ENCODE measurements at places on chromosomes 2 and 18.
A peak's percentile ranks its signal among the peaks of the same experiment; 100 is the strongest.

- DNase-seq, result no peak
Measured at GRCh38 chr2:138499684-138500083, 1.9 kb upstream of the SPOPL start.

GRCh38 chr2:40783704-40784103 is 331.8 kb upstream of the SLC8A1 start:
- no peak for DNase-seq

GRCh38 chr18:72091369-72091768 is 452.8 kb downstream of the CBLN2 start:
- no peak for DNase-seq

DNA sequence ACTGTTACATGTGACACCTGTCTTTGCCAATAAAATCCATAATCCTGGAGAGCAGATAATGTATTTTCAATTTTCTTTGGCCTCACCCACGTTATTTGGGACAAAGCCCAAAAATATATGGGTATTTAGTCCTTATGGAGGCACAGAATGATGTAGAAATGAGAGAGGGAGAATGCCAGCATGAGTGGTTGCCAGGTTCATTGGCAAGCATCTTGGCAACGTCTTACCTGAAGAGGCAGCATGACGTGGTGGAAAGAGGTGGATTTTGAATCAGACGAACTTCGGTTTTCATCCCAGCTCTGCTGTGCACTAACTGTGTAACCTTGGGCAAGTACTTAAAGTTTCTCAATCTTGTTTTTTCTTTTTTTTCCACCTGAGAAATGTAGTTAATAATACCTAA is 969.6 kb upstream of the PIK3C3 start:
- no peak for DNase-seq

- no peak for DNase-seq
Measured at GRCh38 chr18:62324181-62324828, 805 bp upstream of the TNFRSF11A start.

DNA sequence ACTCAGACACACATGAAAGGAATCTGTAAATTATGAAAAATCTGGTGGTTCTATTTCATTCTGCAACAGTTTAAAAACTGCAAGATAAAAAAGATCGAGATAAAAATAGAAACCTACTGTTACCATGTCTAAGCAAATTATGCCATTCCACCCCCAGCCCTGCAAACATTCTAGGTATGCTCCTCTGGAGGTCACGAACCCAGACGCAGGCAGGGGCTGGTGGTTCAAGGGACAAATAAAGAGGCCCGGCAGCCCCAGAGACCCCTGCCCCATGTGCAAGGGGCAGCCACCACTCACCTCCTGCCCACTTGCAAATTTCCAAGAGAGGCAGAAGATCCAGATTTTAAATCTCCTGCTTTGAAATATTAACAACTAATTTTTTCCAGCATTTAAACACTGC is 210.5 kb downstream of the ANAPC1 start:
- no peak for DNase-seq

- no peak for DNase-seq
Measured at GRCh38 chr18:10544093-10544748, 18.4 kb downstream of the NAPG start.

GRCh38 chr2:205321231-205321630 is 361.1 kb upstream of the NRP2 start:
- DNase-seq, result no peak

DNA sequence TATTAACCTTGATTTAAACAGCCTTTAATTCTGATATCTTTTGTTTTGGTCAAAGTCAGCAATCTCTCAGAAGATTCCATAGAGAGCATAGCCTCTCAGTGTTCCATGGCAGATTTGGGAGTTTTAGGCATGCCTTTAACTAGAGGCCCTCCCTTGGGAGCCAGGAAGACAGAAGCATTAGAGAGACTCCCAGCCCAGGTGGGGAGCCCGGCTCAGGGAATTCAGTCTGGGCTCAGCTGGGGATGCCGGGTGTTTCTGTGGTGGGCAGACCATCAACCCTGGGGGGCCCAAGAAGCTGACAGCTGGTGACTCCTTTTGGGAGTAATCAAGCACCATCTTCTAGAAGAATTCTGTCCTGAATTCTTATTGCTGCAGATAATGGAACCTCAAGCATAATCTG is 99.7 kb upstream of the CELF4 start:
- DNase-seq, result no peak

DNA sequence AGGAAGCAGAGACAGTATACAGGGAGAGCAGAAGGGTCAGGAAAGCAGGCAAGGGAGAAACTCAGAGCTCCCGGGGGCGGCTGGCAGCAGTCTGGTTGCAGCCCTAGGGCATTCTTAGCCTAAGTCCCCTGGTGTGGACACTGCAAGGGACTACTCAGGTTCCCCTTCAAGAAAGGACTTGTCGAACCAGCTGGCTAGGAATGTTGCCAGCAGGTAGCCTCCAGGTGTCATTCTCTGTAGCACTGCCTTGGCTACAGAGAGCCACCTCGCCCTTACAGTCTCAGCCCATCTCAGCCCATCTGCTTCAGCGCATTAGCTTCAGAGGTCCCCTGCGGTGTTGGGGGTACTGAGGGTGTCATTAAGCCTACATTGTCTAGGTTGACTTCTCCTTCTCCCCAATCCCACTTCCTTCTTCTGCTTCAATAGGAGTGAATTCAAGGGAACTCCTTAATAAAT is 11.3 kb upstream of the TMSB10 start:
- DNase-seq, result no peak

DNA sequence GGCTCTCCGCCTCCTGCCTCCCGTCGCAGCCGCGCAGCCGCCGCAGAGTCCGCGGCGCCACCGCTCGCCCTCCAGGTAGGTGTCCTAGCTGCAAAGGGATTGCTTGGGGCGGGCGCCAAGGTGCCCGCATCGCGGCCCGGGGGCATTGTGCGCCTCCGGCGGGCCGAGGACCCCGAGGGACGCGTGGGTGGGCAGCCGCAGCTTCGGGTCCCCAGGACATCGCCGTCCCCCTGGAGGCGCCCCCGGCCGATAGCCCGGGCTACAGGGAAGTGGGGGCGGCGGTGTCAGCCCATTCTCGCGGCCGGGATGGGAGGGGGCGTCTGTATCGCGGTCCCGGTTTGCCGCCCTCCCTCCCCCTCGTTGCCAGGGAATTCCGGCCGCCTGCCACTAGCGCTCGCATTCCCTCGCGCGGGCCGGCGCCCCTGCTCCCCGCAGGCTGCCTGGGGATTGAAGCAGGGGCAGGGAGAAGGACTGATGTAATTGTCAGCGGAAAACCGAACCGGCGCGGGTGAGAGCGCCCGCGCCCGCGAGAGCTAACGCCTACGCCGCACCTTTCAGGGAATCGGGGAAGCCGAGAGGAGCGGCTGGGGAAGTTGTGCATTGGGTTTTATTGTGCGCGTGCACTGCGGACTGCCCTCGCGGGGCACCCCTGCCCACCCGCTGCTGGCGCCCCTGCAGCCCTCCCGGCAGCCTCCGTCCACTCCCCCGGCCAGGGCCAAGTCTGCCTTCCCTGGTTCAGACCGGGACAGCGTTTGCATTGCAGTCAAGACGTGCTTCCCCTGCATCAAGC is 483 bp downstream of the OSBPL6 start:
- peak; percentile 36 for DNase-seq

DNA sequence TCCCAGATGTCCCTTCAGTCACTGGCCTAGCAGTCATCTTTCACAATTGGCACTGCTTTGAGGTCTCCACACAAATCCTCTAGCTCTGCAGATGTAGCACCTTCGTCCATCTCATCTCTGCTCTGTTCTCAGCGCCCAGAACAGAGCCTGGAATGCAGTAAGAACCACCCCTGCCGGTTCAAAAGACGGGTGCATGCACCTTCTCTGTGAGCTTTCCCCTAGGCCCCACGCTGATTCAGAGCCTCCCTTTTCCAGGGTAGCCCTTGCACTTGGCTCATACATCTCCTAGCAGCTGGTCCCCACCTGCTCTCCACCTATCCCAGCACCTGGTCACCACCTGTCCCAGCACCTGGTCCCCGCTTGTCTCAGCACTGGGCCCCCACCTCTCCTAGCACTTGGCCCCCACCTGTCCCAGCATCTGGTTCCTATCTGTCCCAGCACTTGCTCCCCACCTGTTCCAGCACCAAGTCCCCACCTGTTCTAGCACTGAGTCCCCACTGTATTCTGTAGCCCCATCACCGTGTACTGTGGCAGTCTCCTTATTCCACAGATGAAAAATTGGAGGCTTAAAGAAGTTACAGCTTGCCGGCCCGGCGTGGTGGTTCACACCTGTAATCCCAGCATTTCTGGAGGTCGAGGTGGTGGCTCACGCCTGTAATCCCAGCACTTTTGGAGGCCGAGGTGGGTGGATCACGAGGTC is 4.7 kb upstream of the KCNF1 start:
- no peak for DNase-seq

DNA sequence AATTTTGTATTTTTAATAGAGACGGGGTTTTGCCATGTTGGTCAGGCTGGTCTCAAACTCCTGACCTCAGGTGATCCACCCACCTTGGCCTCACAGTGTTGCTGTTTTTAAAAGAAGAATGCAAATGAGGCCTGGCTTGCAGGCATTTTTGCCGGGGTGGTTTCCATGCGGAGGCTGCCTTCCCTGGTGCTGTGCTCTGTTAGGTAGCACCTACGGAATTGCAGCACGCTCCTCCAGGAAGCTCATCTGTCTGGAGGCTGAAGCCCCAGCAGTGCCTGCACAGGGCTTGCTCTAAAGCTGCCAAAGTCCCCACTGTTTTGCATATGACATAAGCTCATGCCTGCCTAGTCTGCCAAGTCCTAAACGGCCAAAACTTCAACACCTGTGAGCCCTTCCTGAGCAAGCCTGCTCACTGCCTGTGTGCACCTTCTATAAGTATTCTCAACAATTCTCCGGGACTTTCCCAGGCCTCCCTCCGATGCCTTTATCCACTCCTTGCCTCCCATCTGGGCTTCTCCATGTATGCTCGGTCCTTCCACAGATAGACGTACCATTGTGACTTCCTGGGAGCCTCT is 551.3 kb upstream of the RAB6C start:
- no peak for DNase-seq

GRCh38 chr18:50002781-50003180 is 189.4 kb upstream of the ACAA2 start:
- no peak for DNase-seq

DNA sequence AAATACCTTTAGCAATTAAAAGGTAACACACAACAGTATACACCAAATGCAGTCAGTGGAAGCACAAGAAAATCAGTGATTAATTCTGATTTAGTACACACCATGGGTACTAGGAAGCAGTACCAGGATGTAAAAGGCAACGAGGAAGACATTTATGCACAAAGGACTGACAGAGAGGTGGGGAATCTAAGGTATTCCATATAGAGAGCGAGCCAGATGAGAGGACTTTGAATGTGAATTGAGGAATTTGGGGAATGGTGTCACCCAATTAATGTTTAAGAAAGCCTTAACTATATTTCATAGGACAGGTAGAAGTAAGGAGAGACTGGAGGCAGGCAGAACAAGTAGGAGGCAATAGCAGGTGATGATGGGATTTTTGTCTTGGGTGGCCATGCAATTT is 11.7 kb downstream of the CPS1 start:
- DNase-seq, result no peak

GRCh38 chr18:62828091-62828640 is 112.8 kb downstream of the PHLPP1 start:
- no peak for DNase-seq

DNA sequence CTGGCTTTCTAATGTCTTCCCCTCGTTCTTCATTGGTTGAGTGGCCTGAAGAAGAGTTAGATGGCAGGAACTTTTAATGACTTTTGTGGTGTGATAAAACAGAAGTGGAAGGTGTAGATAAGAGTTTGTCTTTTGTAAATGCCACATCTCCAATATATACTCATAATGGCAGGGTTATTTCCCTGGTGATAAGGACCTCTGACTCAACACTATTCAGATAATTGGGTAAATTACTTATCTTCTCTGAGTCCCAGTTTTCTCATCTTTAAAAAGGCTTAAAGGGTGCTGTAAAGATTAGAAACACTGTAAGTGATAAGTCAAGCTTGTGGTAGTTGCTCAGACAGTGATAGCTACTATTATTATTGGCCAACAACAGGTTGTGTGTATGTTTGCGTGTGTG is 9.5 kb downstream of the KLHL14 start:
- DNase-seq, result no peak

- DNase-seq, result no peak
Measured at GRCh38 chr2:99836690-99837605, 305.4 kb downstream of the AFF3 start.

DNA sequence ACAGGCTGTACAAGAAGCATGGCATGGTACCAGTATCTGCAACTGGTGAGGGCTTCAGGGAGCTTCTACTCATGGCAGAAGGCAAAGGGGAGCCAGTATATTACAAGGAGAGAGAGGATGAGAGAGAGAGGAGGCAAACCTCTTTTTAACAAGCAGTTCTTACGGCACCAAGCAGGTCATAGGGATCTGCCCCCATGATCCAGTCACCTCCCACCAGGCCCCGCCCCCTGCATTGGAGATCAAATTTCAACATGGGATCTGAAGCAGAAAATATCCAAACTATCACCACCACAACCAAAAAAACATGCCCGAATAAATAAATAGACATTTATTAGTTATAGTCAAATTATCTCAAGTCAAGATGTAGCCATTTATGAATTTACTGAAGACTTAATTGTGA is 14.5 kb upstream of the SLC35F5 start:
- no peak for DNase-seq

GRCh38 chr18:49178736-49179135 is 228.0 kb upstream of the SMAD7 start:
- no peak for DNase-seq

DNA sequence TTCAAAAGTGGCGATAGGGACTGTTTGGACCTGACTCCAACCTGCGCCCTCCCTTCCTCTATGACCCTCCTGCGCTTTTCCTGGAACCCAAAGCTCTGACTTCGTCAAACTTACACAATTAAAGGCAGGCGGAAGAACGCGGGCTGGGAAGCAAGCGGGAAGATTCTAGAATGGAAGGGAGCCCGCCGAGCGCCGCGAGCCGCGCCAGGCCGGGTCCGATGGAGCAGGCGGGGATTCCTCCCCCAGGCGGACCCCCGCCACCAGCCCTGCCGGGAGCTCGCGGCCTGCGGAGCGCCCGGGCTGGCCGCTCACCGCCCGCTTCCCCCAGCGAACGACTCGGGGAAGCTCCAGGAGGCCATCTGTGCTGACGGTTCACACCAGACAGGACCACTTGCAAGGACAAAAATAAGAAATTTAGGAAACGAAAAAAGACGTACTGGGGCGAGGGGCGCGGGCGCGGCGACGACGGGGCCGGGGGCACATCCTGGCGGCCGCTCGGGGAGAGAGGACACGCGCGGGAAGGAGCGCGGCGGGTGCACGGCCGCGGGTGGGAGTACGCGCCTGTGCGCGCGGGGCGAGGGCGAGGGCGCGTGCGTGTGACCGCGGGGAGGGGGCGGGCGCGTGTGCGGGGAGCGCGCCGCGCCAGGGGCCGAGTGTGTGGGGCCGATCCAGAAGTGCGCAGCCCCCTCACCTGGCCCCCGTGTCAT is 1.1 kb upstream of the SALL3 start:
- DNase-seq, result no peak

GRCh38 chr2:217897091-217897715 is 105.6 kb downstream of the TNS1 start:
- no peak for DNase-seq
